ENCODE measurements at places on chromosomes 6 and 20.

DNA sequence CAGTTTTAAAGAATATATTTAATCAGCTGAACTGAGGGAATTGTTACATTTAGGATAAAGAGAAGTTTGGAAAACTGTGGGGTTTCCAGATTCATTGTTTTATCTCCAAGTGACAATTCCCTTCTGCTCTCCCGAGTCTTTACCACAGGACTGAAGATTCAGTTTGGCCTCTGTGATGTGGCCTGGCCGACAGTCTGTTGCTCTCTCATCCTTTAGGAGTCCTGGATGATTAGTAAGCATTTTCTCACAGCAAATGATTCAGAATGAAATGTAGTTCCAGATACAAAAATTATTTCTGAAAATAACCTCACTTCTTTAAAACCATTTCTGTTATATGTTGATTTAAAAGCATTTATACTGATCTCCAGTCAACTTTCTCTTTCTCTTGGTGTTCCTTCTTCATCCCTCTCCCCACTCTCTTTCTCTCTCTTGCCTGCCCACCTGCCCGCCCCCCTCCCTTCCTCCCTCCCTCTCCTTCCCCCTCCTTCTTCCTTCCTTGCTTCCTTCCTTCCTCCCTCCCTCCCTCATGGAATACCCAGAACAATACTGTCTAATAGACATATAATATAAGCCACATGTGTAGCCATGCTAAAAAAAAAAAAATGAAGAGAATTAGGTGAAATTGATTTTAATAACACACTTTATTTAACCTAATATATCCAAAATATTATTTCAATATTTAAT, 254.9 kb downstream of the PRL start:
- no peak for DNase-seq

- DNase-seq: no peak
Observed at GRCh38 chr6:157599191-157599590, 218.2 kb downstream of the ZDHHC14 start.

DNA sequence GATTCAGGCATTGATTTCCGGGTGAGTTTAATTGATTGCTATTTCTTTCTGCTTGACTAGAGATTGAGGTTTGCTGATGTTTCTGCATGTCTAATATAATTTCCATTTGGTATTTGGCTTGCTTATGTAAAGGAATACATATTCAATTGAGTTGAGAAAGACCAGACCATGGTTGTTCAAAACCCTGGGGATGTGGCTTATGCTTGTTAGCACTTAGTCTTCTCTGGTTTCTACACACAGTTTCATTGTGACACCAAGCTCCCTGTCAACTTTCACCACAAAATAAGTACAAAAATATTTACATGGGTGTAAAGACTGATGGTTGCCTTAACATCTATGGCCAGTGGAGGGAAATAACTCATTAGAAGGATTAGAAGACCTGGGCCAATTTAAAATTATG, 209.6 kb downstream of the CDH26 start:
- DNase-seq: no peak

- DNase-seq: no peak
Observed at GRCh38 chr6:133290930-133291329, 49.8 kb downstream of the EYA4 start.

DNA sequence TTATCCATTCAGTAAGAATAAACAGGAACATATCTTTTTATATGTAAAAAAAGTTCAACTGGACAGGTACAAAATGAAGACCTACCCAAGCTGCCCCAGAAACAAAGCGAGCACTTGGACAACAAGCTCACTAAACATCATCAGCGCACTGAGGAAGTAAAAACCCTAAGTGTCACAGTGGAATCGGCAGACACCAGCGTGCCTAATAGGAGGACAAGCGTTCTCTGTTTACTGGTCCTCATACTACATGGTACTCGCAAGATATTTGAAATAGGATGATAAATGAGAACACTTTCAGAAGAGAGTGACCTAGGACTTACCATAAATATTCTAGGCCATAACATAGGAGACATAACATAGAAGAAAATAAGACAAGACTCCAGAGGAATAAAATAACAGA, 18.2 kb downstream of the MAP7 start:
- DNase-seq: no peak

DNA sequence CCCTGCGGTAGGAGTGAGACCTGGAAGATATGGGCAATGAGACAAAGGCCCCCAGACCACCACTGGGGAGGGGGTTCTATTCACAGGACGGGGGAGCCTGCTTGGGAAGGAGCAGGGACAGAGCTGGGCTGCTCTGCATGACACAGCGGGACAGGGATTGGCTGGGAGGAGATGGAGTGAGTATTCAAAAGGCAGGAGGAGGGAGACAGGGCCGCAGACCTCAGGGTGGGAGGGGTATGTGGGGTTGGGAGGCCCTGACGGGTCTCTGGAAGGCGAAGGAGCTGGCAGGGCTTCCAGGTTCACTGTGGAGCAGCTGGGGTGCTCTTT, 60.8 kb upstream of the RPS6KA2 start:
- no peak for DNase-seq

DNA sequence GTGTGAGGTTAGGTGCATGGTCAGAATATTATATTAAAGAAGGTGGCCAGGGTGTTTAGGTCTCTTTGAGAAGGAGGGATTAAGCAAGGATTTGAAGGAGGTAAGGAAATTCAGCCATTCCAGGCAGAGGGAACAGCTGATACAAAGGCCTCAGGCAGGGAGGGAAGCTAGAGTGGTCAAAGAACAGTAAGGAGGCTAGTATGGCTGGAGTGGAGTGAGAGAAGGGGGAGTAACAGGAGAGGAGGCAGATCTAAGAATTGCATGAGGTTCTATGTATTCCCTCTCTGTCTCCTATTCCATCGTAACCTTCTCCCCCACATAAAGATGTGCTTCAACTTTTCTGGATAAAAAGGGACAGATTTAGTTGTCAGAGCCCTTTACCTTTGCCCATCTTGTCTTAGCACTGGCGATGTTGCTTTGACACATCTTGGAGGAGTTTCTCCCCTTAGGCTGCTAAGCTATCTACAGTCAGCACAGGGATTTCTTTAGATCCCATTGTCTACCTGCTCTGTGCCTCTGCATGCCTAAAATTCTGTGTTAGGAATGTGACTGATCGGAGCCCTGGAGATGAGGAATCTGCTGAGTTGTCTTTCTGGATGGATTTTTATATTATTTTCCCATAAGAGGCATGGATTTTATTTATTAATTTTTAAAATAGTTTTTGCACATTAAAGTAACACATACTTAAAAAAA, 59.9 kb downstream of the KLHL31 start:
- no peak for DNase-seq

DNA sequence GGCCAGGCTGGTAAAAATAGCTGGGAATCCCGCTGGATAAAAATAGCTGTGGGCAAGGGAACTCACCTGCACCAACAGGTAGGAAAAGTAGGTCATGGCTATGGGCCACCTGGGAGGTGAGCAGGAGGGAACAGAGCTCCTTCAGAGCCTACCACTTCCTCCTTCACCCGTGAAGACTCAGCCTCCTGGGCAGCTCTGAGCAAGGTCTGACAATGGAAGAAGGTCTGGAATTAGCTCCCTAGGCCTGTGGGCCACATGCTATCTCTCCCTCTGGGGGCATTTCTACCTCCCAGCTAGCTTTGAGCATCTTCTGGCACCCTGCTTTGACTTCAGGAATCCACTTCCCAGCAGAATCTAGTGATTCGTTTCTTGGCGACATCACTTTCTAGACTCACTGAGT, 153.9 kb downstream of the MRPL14 start:
- no peak for DNase-seq

All from stimulated activated CD8-positive, alpha-beta memory T cell treated with anti-CD3 and anti-CD28 coated beads, Interleukin-4, amount 100 ng/mL, for 48 hours (primary cell).